NCI-H146 (cell line): ENCODE measurements at places on chromosomes 2 and 18.

GRCh38 chr2:23721454-23721826, 205.5 kb downstream of the ATAD2B start:
- no peak for DNase-seq

DNA sequence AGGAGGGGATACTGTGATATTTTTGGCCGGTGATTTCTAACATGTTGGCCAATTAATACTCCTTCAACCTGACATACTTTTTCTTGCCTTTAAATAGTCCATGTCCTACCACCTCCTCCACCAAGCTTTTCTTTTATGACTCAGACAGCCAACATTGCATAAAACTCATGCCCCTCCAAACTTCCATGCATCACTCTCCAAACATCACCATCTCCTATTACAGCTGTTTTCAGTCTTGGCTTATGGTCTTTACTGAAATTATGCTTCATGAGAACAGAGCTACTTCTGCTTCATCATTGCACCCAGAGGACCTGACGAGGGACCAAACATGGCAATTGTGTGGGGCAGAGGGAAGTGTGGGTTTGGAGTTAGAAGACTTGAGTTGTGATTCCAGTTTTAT, 305.4 kb downstream of the LPIN1 start:
- DNase-seq: no peak

DNA sequence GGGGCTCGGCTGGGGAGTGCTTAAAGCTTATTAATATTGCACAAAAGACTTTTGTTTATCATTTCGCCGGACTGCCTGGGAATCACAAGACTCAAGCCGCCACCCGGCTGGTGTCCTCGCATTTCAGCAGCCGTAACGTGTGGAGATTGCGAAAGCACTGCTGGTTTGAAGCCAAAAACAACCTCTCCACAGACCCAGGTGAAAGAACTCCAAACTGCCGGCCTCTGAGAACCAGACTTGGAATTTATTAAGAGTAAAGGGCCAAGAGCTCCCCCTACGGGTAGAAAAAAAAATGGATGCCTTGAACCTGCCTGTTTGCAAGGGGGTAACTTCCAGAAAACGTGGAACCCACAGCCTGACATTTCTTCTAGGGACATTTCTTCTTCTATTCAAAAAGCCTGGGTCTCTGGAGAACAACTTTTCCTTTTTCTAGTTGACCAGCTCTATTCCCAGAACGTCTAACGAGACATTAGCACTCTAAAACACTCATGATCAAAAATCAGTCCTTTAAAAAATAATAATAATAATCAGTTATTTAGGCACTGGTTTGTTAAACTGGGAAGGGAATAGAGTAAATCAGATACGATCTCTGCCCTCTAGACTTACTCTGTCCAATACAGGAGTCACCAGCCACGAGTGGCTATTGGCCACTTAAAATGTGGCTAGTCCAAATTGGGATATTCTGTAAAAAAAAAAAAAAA, 216.3 kb downstream of the C1D start:
- DNase-seq: peak; percentile 77

- DNase-seq: no peak
These were observed 150.6 kb upstream of the DOCK10 start for GRCh38 chr2:225192869-225193268.

- DNase-seq: no peak
These were observed 210.9 kb upstream of the PKDCC start for GRCh38 chr2:41836948-41837347.

DNA sequence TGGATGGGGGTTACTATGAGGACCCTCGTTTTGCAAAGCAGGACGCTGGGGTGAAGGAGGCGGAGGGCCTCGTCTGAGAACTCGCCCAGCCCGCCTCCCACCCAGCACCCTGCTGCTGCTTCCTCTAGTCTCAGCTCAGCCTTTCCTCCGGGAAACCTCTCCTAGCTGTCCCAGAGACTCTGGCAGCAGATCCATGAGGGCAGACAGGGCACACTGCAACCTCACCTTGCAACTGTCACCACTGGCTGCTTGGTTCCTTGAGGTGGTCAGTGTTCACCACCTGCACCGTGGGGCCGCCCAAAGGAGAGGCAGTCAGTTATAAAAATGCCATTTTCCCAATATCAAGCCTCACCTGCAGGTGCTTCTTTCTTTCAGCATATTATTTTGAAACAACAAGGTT, 45.6 kb downstream of the PARD6G start:
- DNase-seq: no peak

- no peak for DNase-seq
These were observed 24.2 kb downstream of the PLCL1 start for GRCh38 chr2:197828464-197829135.
